COR-L47 (cell line): ENCODE measurements at places on chromosomes 13 and 19.
A peak's percentile ranks its signal among the peaks of the same experiment; 100 is the strongest.

DNA sequence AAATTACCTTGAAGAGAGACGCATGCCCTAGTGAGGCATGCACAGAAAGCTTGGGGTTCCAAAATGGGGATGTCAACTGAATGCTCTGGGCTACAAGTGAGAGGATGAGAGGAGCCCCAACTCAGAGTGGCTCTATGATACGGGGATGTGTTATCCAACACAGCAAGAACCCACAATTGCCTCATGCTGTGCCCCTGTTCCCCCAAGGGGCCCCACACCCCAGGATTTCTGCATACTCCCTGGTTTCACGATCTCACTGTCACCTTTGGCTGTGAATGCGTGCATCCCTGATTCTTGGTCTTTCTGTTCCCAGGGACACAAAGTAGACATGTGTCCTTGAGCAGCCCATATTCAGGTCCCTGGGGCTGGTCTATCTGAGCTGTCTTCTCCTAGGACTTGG, 29.3 kb downstream of the WDR88 start:
- no peak for DNase-seq

DNA sequence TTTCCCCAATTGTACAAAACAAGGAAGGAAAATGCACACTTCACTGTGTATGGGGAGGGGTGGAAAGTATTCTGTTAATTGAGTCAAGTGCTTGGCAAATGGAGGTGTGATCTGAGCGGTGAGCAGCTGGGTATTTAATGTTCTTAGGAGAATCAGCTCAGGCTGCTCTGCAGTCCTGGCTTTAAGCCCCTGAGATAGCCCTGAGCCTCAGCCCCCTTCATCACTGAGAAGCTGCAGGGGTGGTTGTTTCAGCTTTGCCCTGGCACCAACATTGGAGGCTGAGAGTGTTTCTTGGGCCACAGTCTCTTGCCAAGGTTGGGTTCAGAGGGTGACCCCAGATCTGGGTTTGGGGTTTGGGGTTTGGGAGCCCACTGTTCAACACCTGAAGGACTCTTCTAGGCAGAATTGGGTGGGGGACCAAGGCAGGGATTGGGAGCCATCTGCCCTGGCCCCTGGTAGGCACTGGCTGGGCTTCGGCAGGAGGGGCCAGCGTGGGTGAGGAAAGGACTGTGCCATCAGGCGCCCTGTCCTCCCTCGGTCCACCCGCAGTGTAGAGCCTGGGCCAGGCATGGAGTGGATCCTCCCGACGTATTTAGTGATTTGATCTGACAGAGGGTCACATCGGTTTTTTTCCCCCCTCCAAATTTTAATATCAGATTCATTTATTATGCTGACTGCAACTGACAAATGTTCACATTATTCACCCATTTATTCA, 66.7 kb upstream of the ZNF536 start:
- no peak for DNase-seq

- DNase-seq: no peak
Observed at GRCh38 chr13:33349986-33350826, 64.7 kb upstream of the STARD13 start.

- DNase-seq: peak; percentile 82
Observed at GRCh38 chr13:91142572-91142971, 204.9 kb upstream of the MIR17HG start.

- DNase-seq: no peak
Observed at GRCh38 chr13:59801107-59801880, 362.4 kb downstream of the DIAPH3 start.

DNA sequence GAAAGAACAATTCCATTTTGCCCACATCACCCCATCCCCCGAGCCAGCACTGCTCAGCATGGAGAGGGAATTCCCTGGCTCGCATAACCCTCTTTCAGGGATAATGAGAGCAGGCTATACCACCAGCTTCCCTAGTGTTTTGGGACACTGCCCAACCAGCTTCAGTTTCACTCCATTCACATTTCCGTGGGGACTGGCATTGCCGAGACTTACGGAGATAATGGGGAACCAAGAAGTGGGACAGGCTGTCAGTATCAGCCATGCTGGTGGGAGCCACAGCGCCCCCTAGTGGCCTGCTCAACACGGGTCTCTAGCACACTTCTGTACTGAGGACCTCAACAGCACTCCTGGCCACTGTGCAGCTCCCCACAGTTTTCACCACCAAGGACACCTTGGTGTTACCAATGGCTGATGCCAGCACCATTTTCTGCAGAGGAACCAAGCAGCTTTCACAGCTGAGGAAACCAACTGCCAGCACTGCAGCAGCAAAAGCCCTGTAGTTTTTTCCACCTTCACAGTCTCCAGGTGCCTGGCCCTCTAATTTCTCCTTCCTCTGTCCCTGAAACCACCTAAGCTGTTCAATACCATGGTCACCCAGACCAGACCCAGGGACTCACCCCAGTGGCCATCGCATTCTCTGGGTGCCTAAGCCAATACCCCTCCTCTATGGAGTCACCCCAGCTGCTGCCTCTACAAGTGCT, 23.7 kb downstream of the SLC6A16 start:
- no peak for DNase-seq

- no peak for DNase-seq
Observed at GRCh38 chr19:1307320-1307719, 21.6 kb downstream of the EFNA2 start.

- DNase-seq: no peak
Observed at GRCh38 chr13:43095771-43096719, 72.7 kb downstream of the DNAJC15 start.

DNA sequence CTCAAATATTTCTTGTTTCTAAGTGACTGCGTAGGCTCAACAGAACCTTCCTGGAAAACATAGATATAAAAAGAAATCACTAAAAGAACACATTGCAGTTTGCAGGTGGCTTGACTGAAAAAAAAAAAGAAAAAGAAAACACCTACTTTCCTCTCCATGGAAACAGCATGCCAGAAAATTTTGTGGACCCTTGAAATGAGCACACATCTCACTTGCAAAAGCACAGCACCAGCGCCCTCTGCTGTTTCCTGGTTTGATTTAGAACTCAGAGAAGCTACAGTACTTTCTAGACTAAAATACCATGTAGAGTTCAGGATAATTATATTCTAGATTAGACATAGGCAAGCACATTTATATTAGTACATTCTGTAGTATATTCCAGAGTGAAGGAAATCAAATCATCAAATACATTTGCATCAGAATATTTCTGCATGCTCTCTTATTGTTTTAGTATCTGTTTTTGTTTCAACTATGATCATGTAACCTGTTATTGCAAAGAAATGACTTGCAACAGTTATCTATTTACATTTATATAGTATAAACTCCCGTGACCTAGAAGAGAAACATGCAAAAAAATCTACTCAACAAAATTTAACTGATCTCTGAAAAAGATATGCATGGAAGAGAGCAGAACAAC, 22.3 kb upstream of the XPO4 start:
- DNase-seq: peak; percentile 83

DNA sequence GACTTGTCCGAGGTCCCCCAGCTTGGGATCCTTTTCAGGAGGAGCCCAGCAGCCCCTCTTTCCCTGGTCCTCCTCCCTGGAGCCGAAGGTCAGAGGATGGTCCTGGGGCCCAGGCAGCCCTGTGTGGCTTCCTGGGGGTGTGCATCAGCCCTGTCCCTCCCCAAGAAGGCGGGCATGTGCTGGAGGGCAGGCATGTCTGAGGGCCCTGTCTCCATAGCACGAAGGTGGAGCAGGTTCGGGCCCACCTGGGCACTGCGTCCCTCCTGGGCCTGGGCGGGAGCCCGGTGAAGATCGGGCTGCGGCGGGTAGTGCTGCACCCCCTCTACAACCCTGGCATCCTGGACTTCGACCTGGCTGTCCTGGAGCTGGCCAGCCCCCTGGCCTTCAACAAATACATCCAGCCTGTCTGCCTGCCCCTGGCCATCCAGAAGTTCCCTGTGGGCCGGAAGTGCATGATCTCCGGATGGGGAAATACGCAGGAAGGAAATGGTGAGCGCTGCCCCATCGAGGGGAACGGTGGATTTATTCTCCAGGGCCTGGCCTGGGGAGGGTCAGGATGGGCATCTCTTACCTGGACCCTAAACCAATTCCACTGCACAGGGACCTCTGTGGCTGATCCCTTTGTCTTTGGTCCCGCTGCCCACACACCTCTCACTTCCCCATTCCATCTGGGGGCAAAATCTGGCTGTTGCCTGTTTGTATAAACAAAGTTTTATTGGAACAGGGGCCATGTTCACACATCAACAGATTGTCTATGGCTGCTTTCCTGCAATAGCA, 10.9 kb downstream of the TIMM13 start:
- DNase-seq: no peak

- no peak for DNase-seq
Observed at GRCh38 chr13:74413482-74413881, 279.3 kb upstream of the KLF12 start.

DNA sequence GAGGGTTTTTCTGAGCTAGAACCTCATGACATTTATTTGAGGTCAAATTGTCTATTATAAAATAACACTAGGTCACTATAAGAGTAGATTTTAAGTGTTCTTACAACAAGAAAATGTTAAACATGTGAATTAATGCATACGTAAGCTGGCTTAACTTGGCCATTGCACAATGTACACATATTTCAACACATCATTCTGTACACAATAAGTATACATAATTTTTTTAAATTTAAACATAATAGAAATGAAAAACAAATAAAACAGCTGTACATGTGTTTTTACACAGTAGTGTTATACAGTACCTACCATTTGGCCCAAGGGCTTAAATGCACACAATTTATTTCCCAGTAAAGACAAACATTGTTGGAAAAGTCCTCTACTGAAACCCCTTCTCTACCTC, 269.9 kb downstream of the DACH1 start:
- DNase-seq: no peak

GRCh38 chr13:73822668-73823592, 311.3 kb downstream of the KLF12 start:
- DNase-seq: no peak

- DNase-seq: no peak
Observed at GRCh38 chr19:51983361-51983760, 3.3 kb downstream of the ZNF350 start.

GRCh38 chr19:45884682-45885555, 1.0 kb downstream of the IRF2BP1 start:
- DNase-seq: peak; percentile 44

DNA sequence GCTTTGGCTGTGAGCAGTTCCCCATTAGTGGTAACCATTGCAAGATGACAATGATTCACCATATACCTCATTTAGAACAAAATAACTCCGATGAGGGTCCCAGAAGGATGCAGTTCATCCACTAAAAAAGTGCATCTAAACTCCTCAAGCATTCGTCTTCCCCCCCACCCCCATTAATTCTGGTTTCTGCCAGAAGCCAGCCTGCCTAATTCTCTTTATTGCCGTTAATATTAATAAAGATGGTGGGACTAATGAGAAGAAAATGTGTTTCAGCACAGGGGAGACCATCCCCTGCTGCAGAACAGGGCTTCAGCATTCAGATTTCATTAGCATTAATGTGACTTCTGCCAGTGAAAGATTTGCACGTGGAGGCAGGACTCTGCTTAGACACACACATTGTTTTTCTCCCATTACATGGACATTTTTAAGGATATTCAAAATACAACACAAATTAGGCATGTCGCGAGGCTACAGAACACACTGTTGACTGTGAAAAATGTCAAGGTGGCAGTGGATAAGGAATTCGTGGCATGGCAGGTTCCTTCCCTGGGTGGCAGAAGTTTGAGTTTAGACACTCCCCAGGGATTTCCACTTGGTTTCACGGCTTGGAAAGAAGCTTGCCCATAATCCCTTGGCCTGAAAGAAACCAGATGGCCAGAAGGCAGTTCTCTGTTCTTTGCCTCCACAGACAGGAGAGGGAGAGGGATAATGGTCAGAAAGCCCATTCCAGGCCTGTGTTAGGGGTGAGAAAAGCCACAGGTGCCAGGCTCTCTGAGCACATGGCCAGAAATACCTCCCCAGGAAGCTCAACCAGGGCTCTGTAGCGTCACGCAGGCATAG, 236.5 kb downstream of the FOXO1 start:
- no peak for DNase-seq

DNA sequence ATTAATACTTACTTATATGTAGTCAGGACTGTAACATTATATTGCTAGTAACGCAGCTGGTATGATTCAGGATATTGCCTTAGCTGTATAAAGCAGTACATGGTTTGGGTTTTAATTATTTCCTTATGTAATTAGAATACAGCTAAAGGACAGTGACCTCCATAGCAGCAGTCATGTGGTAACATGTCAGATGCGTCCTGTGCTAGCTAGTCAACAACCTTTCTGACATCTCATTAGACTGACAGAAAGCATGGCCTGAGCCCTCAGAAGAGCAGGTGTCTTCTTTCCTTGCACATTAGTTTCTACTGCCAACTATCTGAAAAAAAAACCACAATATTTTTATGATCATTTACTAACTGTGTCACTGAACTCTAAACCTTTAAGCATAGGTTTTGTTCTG, 122.2 kb downstream of the MAB21L1 start:
- DNase-seq: no peak

DNA sequence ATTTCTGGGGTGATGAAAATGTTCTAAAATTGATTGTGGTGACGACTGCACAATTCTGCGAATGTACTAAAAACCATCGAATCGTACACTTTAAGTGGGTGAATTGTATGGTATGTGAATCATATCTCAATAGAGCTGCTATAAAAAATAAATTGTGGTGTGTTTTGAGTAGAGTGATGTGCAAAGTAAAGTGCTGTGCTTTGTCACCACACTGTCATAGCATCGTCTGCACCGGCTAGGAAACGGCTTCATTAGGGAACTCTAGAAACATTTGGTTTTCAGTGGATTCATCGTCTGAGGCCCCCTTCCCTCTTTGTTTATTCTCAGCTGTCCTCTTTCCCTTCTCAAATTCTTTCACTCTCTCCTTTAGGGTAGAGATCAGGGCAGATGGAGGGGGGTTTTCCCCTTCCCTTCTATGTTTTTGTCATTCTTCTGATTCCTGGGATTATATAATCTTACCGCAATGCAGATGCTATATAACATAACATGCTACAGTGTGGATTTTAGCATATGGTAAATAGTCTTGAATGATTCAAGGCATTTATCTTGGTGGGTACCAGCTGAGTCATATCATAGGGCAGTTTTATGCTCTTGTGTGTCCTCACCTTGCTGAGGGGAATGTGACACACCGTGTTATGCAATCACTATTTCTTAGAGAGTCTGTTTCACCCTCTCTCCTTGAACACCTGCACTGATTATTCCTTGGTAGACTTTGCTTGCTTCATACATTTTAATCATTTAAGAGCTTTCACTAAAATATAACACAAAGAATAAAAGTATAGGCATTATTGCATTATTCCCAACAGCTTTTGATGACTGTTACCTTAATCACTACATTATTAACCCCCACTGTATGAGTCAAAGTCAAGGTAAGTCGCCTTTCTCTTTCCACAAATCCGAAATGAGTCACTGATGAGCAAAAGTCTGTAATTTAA, 239.4 kb downstream of the DCLK1 start:
- no peak for DNase-seq

DNA sequence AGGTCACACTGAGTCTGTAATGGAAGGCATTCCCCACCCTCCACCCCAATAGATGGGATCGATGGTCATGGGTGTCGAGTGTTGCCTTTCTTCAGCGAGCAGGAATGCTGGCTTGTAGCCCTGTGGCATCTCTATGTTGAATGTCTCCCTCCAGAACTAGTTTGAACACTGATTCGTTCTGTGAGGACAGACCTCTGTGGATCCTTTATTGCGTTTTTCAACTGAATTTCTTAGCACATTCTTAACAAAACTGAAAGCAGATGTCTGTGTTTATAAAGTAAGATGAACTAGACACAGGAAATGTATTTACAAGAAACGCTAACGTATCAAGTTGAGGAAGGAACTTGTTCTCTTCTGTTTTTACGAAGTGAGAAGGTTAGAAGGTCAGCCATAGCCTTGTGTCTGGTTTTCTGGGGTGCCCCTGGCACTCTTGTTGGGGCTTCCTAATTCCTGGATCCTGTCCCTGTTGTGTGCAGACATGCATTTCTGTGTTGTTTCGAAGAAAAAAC, 36.8 kb upstream of the TM9SF2 start:
- no peak for DNase-seq
